ENCODE measurements at places on chromosomes 6 and 20.

DNA sequence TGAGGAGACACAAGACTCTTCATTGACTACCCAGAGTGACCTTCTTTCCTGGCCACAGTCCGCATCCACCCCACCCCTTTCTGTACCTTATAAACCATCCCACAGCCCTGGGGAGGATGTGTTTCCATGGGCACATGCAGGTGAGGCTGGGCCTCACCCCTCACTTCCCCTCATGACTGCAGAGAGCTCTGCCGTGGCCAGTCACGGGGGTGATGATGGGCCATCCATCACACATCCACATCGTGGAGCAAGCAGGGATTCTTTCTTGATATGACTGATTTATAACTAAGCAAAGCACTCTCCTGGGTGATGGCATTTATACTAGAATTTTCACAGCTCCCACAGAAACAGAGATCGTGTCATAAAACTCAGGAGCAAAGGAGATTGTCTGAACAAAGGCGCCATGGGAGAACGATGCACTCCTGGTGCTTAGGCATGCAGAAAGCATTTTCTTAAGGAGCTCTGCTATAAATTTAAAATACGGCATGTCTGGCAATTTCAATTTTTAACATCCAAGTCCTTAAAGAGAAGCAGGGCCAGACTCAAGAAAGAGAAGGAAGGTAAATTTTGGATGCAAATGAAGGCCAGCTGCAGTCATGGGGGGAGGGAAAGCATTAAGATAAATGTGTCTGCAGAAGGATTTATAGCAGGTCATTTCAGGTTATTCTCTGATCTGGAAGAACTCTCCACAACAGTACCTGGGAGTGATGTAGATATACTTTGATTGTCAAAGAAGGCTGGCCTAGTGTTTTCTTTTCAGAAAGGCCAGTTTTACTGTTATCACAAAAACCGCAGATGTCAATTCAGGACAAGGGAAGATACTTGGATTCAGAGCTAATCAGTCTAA is 777.0 kb downstream of the C6orf118 start:
- DNase-seq, result no peak

- no peak for DNase-seq
These were observed 2.9 kb upstream of the OLIG3 start for GRCh38 chr6:137496909-137497720.

- no peak for DNase-seq
These were observed 474.1 kb downstream of the CD109 start for GRCh38 chr6:74170118-74170517.

- DNase-seq, result no peak
These were observed 1.4 kb downstream of the PLCB4 start for GRCh38 chr20:9070304-9070703.

GRCh38 chr6:137949686-137950390 is 82.8 kb downstream of the TNFAIP3 start:
- DNase-seq, result no peak

DNA sequence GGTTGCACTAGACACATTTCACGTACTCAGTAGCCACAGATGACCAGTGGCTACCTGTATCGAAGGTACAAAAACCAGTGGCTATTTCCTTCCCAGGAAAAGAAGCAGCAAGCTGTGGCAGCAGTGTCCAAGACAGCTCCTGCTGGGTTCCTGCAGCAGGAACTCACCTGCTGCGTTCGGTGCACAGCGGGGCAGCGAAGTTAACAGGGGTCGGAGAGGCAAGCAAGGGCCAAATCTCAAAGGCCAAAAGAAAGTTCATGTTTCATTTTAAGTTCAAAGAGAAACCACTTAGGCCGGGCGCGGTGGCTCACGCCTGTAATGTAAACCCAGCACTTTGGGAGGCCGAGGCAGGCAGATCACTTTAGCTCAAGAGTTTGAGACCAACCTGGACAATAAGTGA is 26.9 kb downstream of the ASIP start:
- no peak for DNase-seq

DNA sequence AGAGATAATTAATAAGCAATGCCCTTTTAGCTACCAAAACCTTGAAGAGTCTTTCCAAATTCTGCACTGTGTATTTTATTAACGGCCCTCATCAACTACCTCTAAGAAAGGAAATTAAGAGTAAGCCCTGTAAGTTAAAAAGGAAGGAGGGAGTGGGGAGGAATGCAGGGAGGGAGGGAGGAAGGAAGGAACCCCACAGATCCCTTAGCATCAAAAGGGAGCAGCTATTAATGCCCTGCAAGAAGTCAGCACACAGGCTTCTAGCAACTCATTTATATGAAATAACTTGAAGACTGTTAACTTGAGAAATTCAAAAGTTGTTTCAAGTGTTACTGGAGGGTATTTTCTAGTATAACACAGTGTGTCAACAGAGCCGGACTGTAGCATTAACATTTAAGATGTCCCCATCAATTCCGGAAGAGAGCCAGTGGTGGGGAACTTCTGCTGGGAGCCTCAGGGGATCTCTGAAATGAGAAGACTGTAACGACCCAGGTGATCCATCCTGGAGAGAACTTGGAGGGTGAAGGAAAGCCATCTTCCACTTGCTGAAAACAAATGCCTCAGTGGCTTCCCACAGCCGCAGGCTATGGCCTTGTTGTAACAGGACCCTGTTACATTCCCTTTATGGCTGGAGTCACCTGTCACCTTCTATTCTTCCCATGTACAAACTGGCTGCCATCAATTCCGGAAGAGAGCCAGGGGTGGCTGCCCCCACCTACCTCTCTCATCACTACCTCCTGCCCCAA is 33.2 kb downstream of the SLC22A23 start:
- DNase-seq, result no peak

- peak; percentile 36 for DNase-seq
These were observed 66.0 kb upstream of the UTRN start for GRCh38 chr6:144219056-144219685.

DNA sequence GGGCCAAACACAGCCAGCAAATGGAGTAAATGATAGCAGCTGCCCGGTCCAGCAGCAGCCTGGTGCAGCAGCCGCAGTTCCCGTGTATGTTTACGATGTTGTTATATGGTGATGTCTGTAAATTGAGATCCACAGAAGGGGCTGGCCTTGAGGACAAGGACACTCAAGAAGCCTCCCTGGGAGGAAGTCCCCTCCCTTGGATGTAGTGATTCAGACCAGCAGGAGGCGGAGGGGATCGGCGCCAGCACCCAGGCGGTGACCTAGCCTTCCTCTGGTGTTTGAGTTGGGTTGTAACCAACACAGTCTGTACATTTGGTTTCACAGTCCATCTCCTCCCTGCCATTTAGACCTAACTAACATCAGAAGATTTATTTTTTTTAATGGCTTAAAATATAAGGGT is 187.8 kb downstream of the SYNDIG1 start:
- DNase-seq, result no peak

DNA sequence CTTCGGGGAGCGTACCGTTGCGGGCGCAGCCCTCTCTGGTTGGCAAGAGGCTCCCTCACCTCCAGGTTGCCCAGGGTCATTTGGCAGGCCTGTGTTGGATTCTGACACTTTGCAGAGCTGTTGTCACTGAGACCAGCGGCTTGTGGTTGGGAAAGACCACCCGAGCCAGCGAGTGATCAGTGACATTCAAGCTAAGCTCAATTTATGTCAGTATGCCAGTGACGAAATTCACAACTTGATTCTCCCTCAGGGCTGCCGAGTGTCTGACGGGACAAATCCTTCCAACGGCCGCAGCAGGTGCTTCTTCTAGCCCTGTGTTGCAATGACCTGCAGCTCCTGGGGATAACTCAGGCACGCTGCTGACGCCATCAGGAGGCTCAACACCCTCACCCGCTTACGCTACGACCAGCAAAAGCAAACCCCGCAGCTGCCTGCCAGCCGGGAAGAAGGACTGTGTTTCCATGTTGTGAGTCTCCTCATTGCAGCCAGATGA is 16.9 kb upstream of the SLC22A2 start:
- no peak for DNase-seq

- no peak for DNase-seq
These were observed 1706.7 kb downstream of the HACE1 start for GRCh38 chr6:103153016-103153415.

- no peak for DNase-seq
These were observed 9.6 kb upstream of the PLTP start for GRCh38 chr20:45921337-45922189.

DNA sequence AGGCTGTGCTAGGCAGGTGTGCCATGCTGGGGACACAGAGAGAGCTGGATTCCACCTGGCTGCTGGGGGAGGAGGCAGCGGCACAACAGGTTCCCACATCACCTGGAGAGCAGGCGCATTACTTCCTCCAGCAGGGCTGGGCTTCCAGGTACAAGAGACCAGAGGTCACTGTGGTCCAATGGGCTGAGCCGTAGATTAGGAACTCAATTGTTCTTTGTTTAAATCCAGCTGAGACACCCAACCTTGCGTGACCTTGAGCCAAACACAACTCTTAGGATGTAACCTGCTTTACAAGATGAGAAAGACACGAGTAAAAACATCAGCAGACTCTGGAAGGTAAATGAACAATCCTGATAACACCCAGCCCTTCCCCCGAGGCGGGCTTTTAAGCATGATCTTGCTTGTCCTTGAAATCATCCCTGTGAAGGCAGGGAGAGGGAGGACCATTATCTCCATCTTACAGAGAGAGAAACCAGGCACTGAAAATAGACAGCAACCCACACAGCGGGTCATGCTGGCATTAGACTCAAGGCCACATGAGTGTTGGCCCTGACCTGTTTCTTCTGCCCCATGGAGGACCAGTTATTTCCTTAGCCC is 216.5 kb upstream of the RREB1 start:
- no peak for DNase-seq

DNA sequence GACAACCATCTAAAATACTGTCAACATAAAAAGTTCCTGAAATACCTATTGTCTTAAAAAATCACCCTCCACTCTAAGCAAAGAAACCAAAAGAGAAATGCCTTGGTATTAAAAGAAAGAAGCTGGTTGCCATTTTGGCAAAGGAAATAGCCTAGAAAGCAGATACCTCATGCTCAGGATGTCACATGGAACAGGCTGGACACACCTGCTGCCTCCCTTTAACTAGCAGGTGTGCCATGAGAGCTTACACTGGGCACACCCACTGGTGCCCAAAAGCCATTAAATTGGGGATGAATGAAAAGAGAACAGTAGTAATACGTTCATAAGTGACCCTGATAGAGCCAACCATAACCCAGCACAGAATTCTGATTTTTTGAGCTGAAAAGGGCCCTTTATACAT is 1.5 kb downstream of the SLC23A2 start:
- no peak for DNase-seq

- DNase-seq, result peak; percentile 53
These were observed 150.9 kb upstream of the MLIP start for GRCh38 chr6:53960311-53960710.

DNA sequence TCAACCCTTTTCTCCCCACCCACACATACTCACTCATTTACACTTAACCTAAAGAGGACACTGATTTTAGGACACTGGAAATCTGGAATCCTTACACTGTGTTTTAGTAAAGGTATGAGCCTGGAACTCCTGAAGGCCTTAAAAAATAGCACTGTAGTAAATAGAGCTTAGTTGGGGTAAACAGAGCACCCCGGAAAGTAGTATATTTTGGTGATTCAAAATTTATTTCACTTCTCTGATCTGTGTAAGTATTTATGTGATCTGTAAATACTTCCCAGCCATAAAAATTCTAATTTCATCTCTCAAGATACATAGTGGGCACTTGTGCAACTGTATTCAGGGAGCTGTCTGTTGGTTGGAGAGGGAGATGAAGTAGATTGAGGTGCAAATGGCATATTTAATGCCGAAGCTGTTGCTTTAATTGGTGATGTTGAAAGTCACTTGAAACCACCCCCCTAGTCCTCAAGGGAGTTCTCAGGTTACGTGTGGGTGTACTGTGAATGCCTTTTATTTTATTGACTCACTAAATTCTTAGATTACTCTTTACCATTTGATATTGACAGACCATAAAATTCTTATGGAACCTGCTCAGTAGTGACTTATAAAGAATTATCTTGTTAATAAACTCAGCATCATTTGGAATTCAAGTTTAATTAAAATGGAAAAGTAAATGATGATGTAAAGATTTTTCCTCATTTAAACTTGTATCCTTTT is 154.9 kb downstream of the SOX4 start:
- DNase-seq, result no peak

GRCh38 chr6:167979436-167980139 is 17.9 kb upstream of the KIF25 start:
- DNase-seq, result no peak

DNA sequence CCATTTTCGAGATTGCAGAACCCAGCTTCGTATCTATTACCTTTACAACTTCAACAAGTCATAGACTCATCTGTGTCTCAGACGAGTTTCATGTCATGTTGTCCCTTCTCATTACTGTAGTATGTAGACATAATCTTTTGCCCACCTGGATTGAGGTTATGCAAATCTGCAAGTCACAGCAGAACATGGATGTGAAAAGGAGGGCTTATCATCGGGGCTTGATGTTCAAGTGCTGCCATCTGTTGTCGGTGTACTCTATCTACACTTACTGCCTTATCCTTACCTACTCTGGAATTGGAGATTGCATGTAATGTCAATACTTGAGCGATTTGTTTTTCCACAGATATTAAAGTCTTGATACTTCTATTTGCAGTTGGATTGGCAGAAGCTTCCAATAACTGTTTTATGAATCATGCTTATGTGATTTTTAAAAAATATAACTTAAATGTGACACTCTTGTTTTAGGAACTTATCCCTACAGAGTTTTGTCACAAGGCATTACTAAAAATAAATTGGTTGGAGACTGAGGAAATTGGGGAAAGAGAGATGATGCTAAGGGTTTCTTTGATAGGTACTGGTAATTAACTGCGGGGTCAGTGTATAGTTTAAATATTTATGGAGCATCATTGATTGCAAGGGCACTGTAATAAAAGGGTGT is 3.0 kb upstream of the GOPC start:
- DNase-seq, result peak; percentile 44

GRCh38 chr6:51568771-51569170 is 518.6 kb downstream of the PKHD1 start:
- peak; percentile 10 for DNase-seq

DNA sequence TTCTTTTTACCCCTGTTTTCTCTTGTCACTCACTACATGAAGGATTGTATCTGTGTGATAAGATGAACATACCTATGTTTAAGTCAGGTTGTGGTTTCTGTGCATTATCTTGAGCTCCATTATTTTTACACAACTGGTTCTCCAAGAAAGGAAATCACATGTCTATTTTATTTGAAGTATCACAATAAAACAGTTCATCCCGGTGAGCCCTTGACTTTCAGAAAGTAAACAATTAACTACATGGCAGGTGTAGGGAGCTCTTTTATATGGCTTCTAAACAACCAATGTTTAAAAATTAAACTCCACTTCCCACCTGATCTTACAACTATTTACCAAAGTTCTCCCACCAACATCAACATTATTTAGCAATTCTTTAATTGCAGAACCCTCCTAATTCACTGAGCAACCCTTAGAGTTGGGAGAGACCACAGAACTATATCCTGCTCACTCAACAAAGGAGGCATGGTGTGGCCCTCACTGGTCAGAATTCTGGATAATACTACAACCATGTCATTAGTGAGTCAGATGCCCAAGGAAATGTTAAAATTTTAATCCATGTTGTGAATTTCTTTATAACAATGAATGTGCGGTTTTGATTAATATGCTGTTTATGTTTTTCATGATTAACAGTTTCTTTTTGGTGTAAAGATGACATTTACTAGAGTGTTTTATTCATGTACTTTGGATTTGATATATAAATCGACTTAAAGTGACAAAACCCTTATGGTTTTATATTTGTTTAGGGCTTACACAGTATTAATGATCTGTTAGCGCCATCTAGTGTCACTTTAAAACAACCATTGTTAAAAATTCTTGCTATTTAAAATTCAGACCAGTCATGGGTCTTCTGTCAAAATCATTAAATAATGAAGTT is 50.0 kb upstream of the SCGN start:
- peak; percentile 12 for DNase-seq
